ENCODE measurements at places on chromosomes 2 and 18. TPM values are rescaled to one million over a fixed set of nuclear protein-coding genes. Genes with fewer than 3 reads are reported as not detected.

GRCh38 chr18:2896990-2897389 is 50.2 kb downstream of the EMILIN2 start:
- DNase-seq, result no peak

- DNase-seq, result no peak
Measured at GRCh38 chr2:20456116-20456571, 9.3 kb downstream of the RHOB start.

DNA sequence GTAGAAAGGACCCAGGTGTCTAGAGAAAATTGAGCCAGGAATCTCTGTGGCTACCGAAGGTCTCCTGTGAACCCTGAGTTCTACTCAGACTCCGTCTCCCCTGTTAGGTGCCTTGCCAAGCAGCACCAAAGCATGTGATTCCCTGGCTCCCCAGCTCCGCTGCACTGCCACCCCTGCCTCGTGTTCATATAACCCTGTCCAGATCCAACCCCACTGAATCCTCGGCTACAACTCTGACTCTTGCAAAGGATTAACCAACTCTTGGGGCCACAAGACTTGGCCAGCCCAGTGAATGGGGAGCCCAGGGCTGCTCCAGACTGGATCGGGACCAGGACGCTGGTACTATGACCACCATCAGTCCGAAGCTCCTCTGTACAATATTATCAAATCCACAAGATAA is 37.3 kb upstream of the ACAA2 start:
- no peak for DNase-seq

DNA sequence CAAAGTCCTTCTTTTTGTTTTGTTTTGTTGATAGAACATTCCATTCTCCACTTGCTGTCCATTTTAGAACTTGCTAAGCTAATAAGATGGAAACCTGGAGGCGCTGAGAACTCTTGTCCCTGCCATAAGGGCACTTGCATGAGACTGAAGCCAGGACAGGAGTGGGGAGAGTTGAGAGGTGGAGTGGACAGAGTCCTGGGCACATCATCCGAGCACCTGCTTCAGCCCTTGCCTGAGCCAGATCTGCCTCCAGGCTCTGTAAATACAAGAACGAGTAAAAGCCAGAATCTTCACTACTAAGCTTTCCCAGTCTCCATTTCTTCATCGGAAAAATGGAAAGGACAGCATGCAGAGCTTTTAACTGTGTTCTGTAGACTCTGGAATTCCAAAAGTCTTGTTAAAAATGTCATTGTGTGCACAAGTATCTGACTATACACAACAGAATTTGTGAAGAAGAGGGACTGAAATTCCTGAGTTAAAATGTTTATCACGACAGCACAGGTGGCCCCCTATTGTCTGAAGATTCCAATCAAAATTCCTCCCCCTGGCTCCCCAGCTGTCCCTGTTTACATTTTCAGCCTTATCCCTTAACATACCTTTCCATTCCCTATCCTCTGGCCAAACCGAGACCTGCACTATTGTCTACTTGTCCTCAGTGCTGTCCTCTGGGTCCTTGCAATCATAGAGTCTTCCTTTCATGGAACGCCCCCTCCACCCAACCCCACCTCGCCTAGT is 498.2 kb upstream of the TNP1 start:
- DNase-seq, result no peak

- DNase-seq, result no peak
Measured at GRCh38 chr2:189561371-189562038, 19.1 kb downstream of the SLC40A1 start.

GRCh38 chr18:44245019-44245418 is 435.7 kb upstream of the SETBP1 start:
- DNase-seq, result no peak

The RFX8 gene
- not detected for total RNA-seq

GRCh38 chr2:204072443-204073324 is 136.1 kb downstream of the ICOS start:
- DNase-seq, result peak; percentile 57

The IL36B gene
- not detected for total RNA-seq

DNA sequence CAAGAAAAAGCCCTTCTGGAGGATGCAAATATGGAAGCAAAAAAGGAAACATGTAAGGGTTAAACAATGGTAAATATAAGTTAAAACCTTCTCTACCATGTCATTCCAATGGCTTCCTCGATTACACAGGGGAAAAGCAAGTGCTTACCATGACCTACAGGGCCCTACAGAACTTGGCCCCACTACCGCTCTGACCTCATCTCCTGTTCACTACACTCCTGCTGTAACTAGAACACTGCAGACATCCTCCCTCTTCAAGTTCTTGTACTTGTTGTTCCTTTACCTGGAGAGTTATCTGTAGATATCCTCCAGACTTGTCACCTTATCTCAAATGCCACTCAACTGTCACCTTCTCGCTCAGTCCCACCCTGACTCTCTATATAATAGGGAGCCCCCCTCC is 194.6 kb downstream of the L3MBTL4 start:
- DNase-seq, result no peak

DNA sequence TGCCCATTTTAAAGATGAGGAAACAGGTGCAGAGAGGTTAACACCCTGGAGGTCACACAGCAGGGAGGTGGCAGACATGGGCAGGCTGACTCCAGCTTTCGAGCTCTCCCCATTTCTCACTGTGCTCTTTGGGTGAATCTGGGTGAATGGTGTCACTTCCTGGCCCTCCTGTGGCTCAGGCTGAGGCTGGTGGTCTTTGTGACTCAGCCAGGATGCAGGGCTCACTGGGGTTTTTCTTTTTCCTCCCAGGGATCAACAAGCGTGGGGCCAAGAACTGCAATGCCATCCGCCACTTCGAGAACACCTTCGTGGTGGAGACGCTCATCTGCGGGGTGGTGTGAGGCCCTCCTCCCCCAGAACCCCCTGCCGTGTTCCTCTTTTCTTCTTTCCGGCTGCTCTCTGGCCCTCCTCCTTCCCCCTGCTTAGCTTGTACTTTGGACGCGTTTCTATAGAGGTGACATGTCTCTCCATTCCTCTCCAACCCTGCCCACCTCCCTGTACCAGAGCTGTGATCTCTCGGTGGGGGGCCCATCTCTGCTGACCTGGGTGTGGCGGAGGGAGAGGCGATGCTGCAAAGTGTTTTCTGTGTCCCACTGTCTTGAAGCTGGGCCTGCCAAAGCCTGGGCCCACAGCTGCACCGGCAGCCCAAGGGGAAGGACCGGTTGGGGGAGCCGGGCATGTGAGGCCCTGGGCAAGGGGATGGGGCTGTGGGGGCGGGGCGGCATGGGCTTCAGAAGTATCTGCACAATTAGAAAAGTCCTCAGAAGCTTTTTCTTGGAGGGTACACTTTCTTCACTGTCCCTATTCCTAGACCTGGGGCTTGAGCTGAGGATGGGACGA is 13.2 kb downstream of the ITM2C start:
- no peak for DNase-seq

DNA sequence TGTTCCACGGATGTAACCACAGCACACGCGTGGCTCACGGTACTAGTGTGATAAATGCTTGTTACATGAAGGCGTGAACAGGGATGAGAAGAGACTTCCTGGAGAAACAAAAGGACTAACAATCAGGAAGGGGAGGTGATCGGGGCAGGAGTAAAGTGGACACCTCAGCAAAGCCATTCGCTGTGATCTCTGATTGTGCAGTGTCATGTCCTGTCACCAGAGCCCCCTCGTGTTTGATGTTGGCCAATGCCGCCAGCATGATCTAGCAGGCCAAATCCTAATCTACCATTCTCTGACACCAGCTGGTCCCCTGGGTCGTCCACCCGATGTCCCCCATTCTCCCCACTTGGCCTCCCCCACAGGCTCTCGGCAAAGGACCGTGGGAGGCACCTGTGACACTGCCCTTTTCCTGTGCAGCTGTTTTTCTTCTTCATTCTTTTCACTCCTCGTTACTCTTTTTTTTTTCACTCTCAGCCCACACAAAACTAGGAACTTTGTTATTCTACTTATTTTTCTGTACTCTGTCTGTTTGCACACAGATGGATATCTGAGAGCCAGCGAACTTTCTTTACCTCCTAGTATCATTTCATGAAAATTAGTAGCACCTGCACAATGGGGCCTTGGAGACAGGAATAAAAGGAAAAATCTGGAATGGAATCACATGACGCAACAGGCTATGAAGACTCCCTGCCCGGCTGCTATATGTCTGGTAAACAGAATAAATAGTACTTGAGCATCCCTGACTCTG is 146.8 kb downstream of the TGIF1 start:
- DNase-seq, result peak; percentile 94

- DNase-seq, result no peak
Measured at GRCh38 chr2:171069286-171069956, 91.3 kb downstream of the TLK1 start.

The POTEI gene
- total RNA-seq, result 0.79 TPM

DNA sequence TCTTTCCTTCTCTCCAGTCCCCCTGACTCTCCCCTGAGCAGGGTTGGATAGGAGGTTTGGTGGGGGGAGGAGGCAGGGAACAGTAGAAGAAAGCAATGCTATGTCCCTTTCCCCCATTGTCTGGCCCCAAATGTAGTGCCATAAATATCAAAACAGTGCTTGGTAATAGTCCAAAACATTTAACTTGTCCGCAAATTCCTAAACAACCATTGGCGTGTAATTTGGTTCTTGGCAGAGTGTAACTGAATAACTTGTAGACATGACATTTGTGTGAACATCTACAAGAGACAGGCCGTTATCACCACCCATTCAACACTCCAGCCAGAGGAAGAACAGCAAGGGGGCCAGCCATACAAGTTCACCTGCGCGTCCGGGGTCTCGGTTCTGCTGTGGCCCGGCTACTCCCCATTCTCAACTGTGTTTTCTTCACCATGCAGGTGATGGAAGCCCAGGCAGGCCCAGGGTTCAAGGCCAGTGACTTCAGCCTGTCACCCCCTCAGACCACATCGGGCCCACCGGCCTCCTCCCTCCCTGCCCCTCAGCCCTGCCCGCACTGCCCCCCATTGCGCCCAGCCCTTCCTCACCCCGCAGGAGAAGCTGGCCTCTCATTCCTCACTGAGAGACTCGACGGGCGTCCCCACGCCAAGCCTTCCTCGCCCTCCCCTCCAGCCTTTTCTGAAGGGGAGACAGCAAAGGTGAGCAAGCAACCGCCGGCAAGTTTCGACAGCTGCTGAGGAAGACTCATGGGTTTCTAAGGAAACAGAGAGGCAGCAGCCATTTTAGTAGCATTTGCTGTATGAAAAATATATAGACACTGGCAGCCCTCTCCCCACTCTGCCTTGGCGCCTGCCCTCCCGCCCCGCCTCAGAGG is 699 bp upstream of the RAPGEF4 start:
- DNase-seq, result no peak

DNA sequence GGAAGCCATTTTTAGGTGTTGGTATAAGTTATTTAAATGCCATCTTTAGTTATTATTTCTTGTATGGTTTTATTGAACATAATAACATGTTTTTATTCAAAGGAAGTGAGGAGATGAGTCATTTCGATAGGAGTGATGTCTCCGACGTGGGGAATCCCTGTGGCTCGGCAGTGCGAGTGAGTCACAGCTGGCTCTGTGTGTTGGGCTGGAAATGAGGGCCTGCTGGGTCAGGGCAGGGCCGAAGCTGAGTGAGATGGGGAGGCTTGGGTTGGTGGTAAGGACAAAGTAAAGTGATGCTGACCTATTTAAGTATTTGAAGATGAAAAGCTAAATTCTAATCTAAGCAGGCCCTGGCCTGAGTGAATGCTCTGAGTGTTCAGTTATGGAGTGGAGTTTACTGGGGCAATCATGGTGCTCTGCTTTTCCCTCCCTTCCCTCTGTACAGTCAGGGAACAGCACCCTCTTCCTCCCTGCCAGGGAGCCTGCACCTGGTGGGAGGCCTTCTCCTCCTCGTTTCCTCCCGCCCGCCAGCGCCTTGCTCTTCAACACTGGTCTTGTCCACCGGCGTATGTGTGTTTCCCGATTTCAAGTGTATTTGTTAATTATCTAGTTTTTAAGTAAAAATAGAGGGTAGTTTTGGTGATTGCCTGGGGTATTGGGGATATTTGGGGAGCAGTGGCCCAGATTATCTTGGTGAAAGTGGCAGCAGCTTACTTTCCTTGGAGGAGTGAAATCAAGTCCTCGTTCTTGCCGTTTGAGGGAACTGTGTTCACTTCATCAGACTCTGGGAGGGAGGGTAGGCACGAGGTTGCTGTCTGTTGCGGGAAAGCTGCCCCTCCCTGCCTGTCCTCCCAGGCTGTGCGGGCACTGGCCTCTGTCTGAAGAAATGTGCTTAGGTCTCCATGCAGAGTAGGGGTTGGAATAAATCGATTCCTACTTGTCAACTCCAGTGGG is 157.0 kb downstream of the LDLRAD4 start:
- DNase-seq, result peak; percentile 96

The DSG4 gene
- not detected for total RNA-seq

DNA sequence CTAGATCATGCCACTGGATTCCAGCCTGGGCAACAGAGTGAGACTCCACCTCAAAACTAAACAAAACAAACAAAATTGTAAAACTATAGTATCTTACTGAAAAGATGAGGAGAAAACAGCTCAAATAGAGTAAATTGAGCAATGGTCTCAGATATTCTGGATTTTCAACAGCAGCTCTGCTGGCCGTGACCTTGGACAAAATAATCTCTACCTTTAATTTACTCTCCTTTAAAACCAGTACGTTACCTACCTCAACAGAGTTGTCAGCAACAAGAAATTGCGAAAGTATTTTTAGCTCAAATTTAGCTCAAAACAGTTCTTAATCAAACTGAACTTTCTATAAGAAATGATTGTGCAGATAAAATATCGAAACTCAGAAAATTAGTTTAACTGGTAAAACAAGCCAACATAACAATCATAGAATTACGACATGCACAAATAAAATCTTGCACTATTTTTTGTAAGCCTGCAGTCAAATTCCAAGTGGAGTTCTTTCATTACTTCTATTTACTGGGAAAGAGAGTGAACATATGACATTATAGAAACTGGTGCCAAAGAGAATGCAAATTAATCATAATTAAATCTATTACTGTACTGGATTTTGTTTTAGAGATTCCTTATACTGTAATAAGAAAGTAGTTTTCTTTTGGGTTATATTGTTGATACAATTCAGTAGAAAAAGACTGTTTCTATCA is 40.8 kb downstream of the TRIP12 start:
- no peak for DNase-seq

GRCh38 chr2:161676902-161677496 is 52.8 kb downstream of the SLC4A10 start:
- no peak for DNase-seq

The GATA6 gene
- 0.44 TPM for total RNA-seq

The BCL11A gene
- 0.65 TPM for total RNA-seq

Data from lung microvascular endothelial cell (primary cell).